ENCODE measurements at places on chromosomes 11 and 22.

GRCh38 chr11:118660681-118661424, 18.6 kb downstream of the TREH start:
- DNase-seq = no peak

- no peak for DNase-seq
Observed at GRCh38 chr11:56845121-56845732, 96.7 kb upstream of the OR9G4 start.

- no peak for DNase-seq
Observed at GRCh38 chr22:21970037-21970799, 12.4 kb downstream of the TOP3B start.

DNA sequence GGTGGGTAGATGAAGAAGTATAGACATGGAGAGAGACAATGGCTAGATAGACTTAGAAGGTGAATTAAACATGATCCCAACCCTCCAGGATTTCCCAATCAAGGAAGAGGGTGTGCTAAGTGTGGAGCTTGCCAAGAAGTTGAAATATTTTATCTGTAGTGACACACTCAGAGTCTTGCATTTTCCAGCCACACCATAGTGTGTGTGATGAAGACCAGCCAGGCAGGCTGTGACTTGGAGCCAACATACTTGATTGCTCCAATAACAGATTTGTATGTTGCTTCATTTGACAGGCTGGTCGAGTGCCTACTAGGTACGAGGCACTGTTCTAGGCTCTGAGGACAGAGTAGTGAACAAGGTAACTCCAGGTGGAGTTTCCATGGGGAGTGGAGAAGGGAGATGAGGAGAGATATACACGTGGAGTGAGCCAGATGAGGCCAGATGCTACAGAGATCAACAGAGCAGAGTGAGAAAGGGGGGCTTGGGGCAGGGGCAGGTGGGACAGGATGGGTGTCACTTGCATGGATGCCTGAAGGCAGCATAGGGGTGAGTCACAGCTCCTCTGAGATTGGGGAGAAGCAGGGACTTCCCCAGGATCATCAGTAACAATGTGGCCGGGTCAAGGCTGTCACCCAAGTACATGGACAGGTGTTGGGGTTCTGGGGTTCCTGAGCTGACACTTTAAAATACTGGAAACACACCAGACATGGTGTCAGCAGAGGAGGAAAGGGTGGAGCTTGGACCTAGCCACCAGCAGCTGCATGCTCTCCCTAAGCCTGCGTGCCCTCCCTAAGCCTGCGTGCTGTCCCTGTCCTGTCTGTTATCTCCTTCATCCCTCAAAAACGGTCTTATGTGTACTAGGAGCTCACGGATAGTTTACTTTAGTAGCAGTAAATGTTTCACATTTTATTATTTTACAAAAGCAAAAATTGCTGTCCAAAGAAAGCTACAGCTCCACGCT, 23.6 kb downstream of the PDGFB start:
- peak; percentile 8 for DNase-seq

DNA sequence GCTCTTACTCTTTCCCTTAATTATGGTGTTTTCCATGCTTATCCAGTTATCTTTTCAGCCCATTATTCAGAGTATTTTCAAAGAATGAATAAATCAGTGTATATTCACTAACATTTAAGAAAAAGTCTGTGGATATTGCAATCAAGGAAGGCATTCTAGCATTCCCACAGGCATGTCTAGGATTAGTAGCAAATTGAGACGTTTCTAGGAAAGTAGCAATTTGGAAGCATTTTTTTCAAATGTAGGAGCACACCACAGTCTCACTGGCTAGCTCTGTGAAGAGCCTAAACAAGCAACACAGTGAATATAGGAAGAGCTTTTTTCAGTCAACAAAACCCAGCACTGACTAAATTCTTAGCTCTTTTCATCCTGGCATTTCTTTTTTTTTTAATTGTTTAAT, 65.4 kb downstream of the CCDC34 start:
- DNase-seq = no peak

- peak; percentile 64 for DNase-seq
Observed at GRCh38 chr22:22865311-22866072, 22.1 kb upstream of the IGLL5 start.

DNA sequence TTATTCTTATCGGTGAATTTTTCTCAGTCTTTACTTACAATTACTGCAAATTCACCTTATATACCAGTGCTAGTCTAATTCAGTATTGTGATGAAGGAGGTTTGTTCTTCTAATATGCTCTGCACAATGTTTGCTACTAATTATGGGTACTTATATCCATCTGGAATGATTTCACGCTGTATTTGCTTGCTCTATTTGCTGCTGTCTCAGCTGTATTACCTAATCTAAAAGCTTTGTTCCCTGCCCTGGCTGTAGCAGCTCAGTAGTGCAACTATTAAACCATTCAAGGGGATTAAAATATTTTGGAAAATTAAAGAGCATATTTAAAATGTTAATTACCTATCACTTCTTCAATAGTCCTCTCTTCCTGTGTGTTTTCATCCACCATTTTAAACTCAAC, 375.3 kb downstream of the LUZP2 start:
- no peak for DNase-seq

GRCh38 chr11:124877910-124878758, 12.9 kb downstream of the ROBO3 start:
- no peak for DNase-seq

DNA sequence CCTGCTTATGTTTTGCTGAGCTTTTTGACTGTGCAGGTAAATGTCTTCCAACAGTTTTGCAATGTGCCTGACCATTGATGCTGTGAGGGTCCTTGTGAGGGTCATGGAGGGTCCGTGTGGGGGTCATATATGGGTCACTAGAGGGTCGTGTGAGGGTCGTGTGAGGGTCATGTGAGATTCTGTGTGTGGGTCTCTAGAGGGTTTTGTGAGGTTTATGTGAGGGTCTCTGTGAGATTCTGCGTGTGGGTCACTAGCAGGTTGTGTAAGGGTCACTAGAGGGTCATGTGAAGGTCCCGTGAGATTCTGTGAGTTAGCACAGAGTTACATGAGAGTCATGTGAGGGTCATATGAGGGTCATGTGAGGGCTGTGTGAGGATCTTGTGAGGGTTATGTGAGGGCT, 263.9 kb upstream of the B3GAT1 start:
- DNase-seq = no peak

GRCh38 chr22:38401336-38402084, 53.5 kb downstream of the KCNJ4 start:
- DNase-seq = no peak

GRCh38 chr22:31680861-31681341, 18.9 kb upstream of the PISD start:
- no peak for DNase-seq

DNA sequence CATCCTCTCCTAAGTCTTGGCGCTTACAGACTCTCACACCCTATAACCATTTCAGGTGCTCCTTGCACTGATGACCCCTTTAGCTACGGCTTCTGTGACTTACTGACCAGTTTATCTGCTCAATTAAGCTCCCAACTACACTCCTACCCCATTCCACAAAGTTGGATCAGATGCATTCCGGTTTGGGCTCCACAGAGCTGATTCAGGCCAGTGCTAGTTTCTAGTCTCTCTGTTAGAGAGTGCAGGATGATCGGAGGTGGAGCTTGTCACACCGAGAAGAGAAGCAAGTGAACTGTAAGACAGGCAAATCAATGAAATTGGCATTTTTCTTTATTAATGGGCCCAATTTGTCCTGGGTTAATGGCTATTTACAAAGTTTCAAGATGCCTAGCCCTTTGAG, 436.8 kb upstream of the CADM1 start:
- no peak for DNase-seq

DNA sequence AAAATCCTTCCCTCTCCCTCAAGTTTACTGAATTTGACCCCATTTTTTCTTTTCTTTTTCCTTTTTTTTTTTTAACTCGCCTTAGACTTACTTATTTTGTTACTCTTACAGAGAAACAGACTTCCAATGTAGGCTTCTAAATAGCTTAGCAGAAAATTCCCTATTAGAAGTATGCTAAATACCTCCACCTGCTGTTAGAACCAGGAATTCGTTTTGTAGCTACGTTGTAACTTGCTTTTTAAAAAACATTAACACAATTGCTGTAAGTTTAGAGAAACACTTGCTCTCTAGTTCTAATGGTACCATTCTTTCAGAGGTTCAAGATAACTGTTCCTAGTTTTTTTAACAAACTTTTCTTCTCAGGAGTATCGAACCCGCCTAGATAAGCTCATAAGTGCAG, 324.2 kb downstream of the DCDC1 start:
- no peak for DNase-seq

GRCh38 chr11:8034106-8034585, 46.9 kb upstream of the TUB start:
- DNase-seq = no peak

DNA sequence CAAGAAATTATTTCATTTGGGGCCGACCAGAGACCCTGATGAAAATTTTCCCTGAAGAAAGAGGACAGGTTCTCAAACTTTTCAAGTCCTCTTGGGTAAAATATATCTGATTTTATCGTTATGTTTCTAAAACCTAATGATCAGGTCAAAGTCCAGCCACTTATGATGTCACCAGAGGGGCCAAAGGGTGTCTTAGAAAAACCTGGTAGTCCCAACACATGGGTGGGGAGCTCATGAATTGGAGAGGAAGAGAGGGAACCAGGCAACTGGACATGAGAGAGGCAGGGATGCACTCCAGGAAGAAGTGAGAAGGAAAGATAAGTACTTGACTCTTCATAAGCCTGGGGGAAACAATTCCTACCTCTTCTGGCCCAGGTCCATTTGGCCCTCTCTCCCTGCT, 9.2 kb downstream of the SLC5A1 start:
- no peak for DNase-seq

DNA sequence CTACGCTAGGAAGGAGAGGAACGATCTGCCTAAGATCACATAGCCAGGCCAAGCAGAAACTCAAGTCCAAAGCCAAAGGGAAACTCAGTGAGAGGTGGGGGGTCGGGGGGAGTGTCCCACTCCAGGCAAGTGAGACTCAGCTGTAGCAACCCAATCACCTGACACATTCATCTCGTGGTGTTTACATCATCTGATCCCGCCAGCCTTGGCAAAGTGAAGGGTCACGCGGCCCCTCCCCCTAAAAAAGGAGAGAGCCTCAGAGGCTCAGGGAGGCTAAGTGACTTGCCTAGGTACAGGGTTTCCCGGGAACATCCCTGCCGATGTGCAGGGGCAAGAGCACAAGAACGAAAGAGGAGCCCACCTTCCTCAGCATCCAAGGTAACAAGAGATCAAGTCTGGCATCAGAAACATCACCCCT, 21.5 kb downstream of the MYH9 start:
- DNase-seq = no peak

- DNase-seq = peak; percentile 14
Observed at GRCh38 chr11:45920531-45921477, 1.7 kb upstream of the LARGE2 start.

- no peak for DNase-seq
Observed at GRCh38 chr22:31102441-31103081, 4.8 kb downstream of the SELENOM start.

GRCh38 chr11:80412604-80413003, 971.8 kb upstream of the TENM4 start:
- no peak for DNase-seq

GRCh38 chr11:11420899-11421285, 67.8 kb upstream of the CSNK2A3 start:
- DNase-seq = no peak

- DNase-seq = no peak
Observed at GRCh38 chr11:28529540-28530410, 421.6 kb downstream of the METTL15 start.

- no peak for DNase-seq
Observed at GRCh38 chr11:31824879-31825837, 14.0 kb upstream of the PAX6 start.

DNA sequence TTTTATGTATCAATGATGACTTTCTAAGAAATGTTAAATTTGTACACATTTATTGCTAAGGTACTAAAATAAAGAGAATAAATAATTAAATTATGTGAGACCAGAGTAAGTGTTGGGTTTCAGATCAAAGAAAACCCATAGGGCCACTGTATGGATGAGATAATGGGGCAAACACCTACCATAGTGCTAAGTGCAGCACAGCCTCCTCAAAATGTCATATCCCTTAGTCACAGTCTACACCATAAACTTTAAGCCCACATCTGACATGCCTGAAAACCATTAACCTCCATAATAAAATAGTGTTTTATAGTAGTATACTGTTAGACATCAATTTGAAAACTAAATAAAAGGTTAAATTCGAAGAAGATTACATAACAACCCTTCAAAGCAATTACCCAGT, 37.5 kb downstream of the SESN3 start:
- no peak for DNase-seq

DNA sequence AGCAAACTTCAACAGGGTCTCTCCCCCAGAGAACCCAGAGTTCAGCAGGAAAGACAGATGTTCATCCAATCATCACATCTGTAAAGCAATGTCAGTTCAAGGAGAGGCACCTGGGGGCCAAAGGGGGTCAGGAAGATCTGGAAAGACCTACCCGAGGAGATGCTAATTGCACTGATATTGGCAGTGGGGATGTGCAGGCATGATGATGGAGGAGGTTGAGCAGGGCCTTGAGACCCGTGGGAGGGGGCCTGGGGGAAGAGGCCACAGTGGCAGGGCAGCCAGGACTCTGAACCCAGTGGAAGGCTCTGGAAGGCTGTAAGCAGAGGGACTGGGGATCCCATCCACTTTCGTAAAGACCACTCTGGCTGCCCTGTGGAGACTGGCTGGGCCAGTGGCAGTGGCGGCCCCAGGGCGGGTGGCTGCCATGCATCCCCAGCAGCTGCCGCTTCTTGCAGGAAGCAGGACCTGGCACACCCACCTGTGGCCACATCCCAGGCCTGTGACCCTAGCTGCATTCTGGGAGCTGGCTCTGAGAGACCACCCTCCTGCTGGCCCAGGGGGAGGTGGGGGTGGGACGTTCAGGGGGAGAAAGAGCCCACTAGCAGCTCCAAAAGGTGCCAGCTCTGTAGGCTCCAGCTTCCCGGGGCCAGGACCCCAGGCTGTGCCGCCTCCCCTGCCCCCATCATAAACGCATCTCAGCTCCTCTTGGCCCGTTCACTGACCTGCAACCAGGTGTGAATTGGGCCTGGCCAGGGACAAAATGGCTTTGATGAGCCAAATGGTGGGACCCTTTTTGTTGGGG, 59.9 kb upstream of the FGF3 start:
- peak; percentile 18 for DNase-seq

GRCh38 chr22:44623771-44624510, 78.1 kb upstream of the PRR5 start:
- peak; percentile 30 for DNase-seq

- DNase-seq = no peak
Observed at GRCh38 chr22:19654338-19654987, 59.8 kb upstream of the SEPTIN5 start.

- DNase-seq = no peak
Observed at GRCh38 chr22:19180740-19181410, 2.3 kb upstream of the SLC25A1 start.
